Muscle of arm (tissue), 14 donors: ENCODE measurements at places on chromosomes 11 and 22. TPM values are rescaled to one million over a fixed set of nuclear protein-coding genes. Genes with fewer than 3 reads are reported as not detected.

DNA sequence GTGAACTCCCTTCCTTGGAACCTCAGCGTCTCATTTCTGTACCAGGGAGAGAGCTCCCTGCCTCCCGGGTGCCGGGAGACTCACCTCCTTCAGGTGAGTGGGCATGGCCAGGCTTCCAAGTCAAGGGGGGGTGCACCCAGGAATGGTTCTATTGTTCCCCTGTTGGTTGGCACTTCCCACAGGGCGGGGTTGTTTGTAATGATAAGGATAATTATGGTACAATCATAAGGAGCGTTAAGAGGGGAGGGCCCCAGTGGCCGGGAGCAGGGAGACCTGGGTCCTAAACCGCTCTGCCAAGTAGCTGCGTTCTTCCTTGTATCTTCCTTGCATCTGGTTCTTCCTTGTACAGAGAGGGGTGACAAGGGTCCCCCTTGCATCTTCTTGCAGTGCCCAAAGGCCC is 79.1 kb downstream of the LRRC32 start:
- no peak for DNase-seq

DNA sequence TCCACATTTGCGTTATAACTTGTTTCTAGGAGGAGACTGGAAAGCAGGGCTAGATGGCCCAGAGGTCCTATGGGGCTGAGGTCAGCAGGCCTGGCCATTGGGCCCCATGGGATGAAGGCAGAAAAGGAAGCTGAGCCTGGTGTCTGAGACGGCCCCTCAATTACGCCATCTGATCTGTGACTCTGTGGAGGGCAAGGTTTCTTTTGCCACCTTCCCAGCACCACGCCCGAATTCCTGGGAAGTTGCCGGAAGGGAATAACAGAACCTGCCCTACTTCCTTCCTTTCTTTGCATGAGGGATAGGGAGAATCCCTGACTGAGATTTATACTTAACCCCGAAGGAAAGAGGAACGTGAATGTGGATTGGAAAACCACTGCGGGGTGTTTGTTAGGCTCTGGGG is 118.1 kb downstream of the MPPED1 start:
- no peak for DNase-seq

DNA sequence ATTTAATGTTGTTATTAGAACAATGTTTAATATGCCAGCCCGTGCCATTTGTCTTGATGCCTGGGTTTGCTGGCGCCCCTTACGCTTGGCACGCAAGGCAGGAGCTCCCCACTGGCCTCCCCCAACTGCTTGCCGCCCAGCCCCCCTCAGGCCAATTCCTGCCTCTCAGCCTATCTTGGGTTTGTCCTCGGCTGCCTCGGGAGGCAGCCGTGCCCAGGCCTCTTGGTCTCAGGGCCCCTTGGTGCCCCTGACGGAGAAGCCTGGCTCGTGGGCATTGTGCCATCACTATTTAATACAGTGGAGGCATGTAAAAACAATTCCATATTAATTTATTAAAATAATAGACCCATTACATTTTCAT is 119.8 kb downstream of the KCNQ1OT1 start:
- no peak for DNase-seq

DNA sequence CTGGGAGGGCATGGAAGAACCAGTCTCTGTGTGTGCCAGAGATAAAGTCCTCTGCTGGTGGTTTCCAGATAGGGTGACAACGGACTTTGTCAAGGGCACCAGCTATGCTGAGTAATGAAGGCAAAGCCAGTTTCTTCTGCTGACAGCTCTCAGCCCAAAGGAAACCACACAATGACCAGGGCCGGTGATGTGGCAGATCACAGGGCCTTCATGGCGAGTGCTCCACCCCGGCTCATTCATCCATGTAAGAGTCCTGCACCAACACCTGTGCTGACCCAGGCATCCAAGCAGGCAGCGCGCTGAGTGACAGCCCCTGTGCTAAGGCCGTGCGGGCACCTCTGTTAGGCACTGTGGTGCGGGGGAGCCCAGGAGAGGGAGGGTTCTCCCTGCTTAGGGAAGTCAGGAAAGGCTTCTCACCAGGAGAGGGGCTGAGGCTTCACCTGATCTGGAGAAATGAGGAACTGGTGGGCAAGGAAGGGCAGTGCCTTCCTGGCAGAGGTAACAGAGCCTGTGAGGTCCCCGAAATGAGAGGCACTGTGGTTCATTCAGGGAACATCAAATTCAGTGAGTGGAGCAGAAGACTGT is 33.8 kb downstream of the TP53I11 start:
- DNase-seq = no peak

- no peak for DNase-seq
Observed at GRCh38 chr22:23057331-23057730, 13.0 kb upstream of the GNAZ start.

DNA sequence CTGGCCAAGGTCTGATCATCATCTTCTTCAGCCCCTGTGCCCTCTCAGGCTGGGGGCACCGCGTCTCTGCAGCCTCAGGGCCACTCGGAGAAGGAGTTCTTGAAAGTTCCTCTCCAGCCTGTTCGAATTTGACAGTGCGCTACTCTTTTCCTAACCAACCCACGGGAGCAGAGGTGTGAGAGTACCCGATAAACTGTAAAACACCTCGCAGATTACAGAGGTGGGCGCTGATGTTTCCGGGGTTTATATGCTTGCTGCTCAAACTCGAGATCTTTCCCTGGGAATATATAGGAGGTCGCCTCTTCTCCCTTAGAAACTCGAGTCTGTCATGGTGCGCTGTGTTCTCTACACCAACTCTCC is 515 bp downstream of the CTR9 start:
- DNase-seq = no peak

DNA sequence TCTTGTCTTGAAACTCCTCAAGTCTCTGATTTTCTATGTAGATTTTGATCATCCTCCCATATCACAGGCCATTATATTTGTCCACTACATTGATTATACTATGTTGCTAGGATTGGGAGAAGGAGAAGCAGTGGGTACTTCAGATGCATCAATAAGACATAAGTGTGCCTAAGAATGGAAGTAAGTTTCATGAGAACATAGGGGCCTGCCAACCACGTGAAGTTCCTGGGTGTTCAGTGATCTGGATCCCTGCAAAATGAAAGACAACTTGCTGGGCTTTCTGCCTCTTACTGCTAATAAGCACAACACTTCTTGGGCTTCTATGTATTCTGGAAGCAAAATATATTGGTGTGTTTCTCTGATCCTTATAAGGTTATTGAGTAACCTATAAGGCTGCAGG is 17.8 kb downstream of the SERPINH1 start:
- no peak for DNase-seq

DNA sequence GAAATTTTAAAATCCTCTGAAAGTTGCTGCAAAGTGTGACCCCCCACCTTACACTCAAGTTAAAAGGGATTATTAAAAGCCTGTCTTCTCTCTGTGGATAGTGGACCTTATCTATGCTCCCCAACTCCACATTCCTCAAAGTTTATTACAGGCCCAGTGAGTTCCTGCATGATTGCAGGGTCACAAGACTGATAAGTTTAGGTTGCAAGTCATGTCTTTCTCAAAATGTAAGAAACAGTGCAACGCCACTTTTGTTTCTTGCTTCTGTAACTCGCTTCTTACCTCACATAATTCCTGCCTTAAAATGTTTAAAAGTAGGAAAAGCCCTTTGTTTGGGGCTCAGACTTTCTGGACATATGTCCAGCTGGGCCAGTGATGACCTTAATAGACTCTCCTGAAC is 38.4 kb upstream of the GLYAT start:
- no peak for DNase-seq

GRCh38 chr11:76694664-76695063 is 24.1 kb upstream of the LRRC32 start:
- no peak for DNase-seq

- DNase-seq = no peak
Observed at GRCh38 chr11:73381589-73381988, 5.4 kb downstream of the RELT start.

DNA sequence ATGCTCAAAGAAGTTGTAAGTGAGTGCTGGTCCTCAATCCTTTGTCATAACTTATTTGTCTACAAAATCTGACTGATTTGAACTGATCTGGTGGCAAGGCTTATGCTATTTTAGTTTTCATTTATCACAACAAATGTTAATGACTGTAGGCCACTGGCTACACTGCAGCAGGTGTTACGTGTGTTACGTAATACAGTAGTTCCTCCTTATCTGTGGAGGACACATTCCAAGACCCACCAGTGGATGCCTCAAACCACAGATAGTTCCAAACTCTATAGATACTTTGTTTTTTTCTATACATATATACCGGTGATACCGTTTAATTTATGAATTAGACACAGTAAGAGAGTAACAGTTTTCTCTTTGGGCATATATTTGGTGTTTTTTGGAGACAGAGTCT is 7.0 kb downstream of the MADD start:
- DNase-seq = no peak

- no peak for DNase-seq
Observed at GRCh38 chr22:41215926-41216325, 10.8 kb downstream of the L3MBTL2 start.

DNA sequence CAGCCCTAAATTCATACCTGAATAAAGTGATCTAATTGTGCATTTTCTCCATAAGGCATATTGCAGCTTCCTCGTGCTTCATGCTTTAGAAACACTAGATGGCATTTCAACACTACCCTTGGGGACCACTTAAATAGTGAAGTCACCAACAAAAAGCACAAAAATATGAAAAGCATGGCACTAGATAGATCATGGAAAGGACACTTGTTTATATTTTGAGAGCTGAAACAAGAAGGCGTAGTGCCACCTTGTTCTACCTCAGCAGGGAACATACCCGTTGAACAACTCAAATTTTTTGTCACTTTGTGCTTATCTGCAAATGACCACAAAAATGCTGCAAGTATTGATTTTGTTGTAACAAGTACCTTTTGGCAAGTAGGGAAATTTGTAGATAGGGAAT is 8.6 kb downstream of the TBCEL start:
- DNase-seq = no peak

SPCS2 gene
- not detected for polyA plus RNA-seq

SMIM35 gene
- polyA plus RNA-seq = not detected

SCN2B gene
- 5.0 TPM for polyA plus RNA-seq

MMP11 gene
- polyA plus RNA-seq = 5.7 TPM
